ENCODE measurements at places on chromosomes 13 and 19.

- DNase-seq, result no peak
These were observed 48.8 kb downstream of the TSHZ3 start for GRCh38 chr19:31300422-31300821.

- no peak for DNase-seq
These were observed 23.2 kb upstream of the CRTC1 start for GRCh38 chr19:18660051-18660910.

DNA sequence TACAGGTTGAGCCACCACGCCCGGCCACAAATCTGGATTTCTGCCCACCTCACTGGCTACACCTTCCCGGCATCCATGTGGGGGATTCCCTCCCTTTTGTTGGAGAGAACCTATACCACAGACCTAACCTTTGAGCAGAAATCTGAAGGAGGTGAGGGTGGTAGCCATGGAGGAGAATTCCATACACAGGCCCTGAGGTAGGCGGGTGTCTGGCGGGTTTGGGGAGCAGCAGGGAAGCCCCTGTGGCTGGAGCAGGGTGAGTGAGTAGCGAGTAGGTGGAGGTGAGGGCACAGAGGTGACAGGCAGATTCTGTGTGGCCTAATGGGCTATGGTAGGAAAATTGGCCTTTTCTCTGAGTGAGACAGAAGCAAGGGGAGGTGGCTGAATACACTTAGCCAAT, 10.6 kb downstream of the EIF3K start:
- no peak for DNase-seq

DNA sequence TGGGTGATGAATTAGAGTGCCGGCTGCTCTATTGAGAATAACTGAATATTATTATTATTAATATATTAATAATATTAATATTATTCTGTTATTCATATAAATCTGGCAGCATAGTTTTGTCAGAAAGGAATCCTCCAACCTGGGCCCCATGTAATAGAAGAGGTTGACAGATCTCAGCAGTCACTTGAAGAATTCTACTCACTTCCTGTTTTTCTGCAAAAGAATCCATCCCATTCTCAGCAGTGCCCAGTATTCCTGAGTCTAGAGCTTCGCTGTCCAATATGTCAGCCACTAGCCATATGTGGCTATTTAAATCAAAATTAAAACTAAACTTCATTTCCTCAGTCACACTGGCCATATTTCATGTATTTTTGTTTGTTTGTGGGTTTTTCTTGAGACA, 72.4 kb upstream of the USPL1 start:
- DNase-seq, result no peak

- DNase-seq, result no peak
These were observed 106.1 kb downstream of the RAB20 start for GRCh38 chr13:110455444-110455843.

Data from AG09319 (cell line).